Type B pancreatic cell (in vitro differentiated cells): ENCODE measurements at places on chromosomes 11 and 22. TPM values are rescaled to one million over a fixed set of nuclear protein-coding genes. Genes with fewer than 3 reads are reported as not detected.
A peak's percentile ranks its signal among the peaks of the same experiment; 100 is the strongest.

GRCh38 chr11:128482512-128483191 is 104.7 kb downstream of the ETS1 start:
- no peaks in the 10 kb centered on the region for H3K4me1 ChIP-seq
- H3K27ac ChIP-seq: no peak overlapping the region
- H3K27me3 ChIP-seq: no peaks in the 10 kb centered on the region
- no peak overlapping the region for H3K4me3 ChIP-seq
- no peak for DNase-seq

DNA sequence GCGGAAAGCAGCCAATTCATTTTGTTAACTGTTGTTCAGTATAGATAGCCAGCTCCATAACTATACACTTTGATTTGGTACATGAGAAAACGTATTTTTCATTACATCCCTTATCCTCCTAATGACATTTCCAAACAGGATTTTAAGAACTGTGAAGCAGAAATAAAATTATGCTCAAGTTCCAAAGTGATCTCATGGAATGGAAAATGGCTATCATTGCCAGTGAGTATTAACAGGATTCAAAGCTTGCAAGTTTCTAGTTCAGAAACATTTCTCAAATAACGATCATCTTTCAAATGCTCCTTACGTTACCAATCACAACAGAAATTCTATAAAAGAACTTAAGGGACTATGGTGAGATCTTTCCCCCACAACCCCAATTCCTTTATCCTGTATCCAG is 53.7 kb downstream of the CADM1 start:
- no peaks in the 10 kb centered on the region for H3K27me3 ChIP-seq
- peaks cover 23% of the 10 kb centered on the region for H3K36me3 ChIP-seq
- peaks cover 34% of the 10 kb centered on the region for H3K4me1 ChIP-seq
- H3K4me3 ChIP-seq: no peak overlapping the region
- DNase-seq: no peak
- H3K27ac ChIP-seq: no peak overlapping the region

DNA sequence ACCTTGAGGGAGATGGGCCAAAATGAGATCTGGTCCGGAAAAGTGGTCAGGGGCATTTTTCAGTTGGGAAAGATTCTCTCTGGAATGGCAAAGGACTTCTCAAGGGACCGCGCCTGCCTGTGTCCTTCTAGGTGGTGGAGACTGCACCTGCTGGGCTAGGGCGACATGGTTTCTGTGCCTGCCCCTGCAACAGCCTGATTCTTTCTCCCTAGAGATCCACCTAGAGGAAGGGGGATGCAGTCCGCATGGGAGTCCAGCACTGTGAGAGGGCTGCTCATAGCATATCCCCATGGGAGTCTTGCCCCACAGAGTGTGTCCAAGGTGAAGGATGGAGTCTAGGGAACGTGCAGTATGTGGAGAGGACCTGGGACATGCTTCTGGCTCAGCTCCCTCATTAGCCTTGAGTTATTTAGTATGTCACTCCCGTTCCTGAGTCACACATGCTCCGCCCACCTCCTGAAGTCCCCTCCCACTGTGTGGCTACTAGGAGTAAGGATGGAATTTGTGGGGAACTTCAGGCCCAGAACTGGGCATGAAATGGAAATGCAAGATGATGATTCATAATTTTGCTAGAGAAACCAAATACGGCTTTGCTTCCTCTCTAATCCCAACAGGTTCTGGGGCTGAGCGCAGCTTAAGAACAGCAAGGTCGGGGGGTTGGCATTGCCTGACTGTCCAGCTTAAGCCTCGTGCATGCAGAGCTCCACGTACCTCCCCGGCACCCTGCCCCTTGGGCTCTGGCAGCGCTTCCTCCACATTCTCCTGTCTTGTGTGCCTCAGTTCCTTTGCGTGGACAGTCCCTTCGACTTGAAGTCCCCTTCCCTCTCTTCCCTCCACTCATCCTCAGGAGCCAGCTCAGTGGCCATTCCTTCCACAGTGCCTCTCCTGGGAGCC is 35.0 kb downstream of the GRIK4 start:
- peaks cover 22% of the 10 kb centered on the region for H3K27me3 ChIP-seq
- H3K4me1 ChIP-seq: peaks cover 35% of the 10 kb centered on the region
- DNase-seq: no peak

- no peak overlapping the region for H3K4me3 ChIP-seq
- peaks cover 10% of the 10 kb centered on the region for H3K4me1 ChIP-seq
Observed at GRCh38 chr11:76302996-76303395, 77.9 kb downstream of the THAP12 start.

DNA sequence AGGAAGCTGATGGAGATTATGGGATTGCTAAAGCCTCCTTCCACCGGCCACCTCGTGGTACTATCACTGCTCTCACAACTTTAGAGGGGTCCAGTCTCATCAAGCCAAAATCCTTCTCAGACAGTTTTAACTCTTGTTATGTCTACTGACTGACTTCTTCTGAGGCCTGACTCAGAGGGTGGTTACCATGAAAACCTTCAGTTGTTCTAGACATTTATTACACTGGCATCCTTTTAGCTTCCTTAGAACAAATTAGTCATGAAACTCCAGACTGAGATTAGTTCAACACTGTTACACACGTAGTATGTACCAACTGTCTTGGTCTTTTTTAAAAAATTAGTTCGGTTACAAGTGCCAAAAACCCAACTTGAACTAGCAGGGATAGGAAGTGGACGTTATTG is 7.5 kb downstream of the DIXDC1 start:
- DNase-seq: no peak
- no peak overlapping the region for H3K4me3 ChIP-seq
- peaks cover 16% of the 10 kb centered on the region for H3K36me3 ChIP-seq
- peaks cover 18% of the 10 kb centered on the region for H3K4me1 ChIP-seq
- H3K27me3 ChIP-seq: peaks cover 4% of the 10 kb centered on the region

DNA sequence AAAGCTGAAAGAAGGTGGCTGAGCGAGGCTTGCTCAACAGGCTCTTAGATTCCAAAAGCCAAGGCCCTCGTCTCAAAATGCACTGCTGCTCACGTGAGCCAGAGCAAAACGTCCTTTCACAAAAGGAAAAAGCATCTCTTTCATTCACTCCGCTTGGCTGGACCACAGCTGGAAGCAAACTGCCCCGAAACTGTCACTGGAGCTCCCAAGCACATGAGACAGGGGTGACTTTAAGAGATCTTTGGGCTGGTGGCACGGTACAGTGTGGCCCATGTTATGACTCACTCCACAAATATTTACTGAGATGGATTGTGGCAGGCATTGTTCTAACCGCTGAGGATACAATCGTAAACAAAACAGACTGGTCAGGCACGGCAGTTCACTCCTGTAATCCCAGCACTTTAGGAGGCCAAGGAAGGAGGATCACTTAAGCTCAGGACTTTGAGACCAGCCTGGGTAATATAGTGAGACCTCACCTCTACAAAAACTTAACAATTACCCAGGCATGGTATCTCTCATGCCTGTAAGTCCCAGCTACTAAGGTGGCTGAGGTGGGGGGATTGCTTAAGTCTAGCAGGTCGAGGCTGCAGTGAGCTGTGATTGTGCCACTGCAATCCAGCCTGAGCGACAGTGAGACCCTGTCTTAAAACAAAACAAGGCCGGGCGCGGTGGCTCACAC is 3.6 kb downstream of the PLA2G6 start:
- DNase-seq: no peak
- H3K27ac ChIP-seq: peak overlapping the region; percentile 100
- peak overlapping the region; percentile 71 for H3K4me3 ChIP-seq
- peaks cover 34% of the 10 kb centered on the region for H3K4me1 ChIP-seq
- no peaks in the 10 kb centered on the region for H3K27me3 ChIP-seq

DNA sequence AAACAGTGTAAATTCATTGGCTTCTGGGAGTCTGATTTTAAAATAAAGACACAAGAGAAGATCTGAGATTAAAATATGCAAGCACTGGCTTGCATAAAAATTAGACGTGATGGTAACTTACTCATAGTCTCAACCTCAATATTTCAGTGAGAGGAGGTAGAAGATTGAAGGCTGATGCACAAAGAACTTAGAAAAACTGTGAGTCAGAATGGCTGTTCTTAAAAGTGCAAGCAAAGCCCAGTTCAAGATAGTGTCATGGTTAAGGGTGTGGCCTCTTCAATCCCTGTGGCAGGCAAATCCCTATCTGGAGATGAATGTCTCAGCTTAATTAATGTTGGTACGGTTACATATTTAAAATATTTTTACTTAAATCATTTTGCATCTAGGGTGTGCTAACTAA is 33.6 kb upstream of the FIBIN start:
- H3K27ac ChIP-seq: no peak overlapping the region
- H3K4me3 ChIP-seq: no peak overlapping the region
- H3K27me3 ChIP-seq: no peaks in the 10 kb centered on the region
- H3K36me3 ChIP-seq: no peaks in the 10 kb centered on the region

DNA sequence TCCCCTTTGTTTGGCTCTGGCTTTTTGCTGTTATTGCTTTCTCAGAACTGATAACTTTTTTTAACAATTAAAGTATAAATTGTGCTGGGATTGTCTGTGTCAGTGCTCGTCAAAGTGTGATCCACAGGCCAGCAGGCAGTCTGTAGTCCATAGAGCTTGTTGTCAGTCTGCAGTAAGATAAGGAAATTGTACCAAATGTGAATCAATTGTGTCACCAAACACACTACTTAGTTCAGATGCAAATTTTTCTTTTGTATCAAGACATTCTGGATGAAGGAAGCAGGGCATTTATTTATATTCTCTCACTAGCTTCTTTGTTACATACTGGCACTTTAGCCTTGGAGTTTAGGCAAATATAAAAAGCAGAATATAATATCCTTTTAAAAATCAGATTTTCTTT is 121.0 kb downstream of the WNT11 start:
- no peaks in the 10 kb centered on the region for H3K27me3 ChIP-seq
- no peak overlapping the region for H3K4me3 ChIP-seq
- H3K27ac ChIP-seq: no peak overlapping the region

DNA sequence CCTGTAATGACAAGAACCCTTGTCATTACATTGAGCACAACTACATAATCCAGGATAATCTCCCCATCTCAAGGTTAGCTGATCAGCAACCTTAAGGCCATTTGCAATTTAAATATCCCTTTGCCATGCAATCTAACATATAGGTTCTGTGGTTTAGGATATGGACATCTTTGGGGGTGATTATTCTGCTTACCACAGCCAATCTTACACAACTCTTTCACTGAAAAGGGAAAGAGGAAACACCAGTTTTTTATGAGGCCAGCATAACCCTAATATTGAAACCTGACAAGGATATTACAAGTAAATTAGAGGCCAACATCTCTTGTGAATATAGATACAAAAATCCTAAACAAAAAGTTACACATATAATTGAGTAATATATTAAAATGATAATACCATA is 78.5 kb downstream of the CYP2R1 start:
- no peak for DNase-seq
- no peak overlapping the region for H3K27ac ChIP-seq
- H3K4me1 ChIP-seq: no peaks in the 10 kb centered on the region
- no peak overlapping the region for H3K4me3 ChIP-seq
- H3K36me3 ChIP-seq: peaks cover 3% of the 10 kb centered on the region
- H3K27me3 ChIP-seq: no peaks in the 10 kb centered on the region

DNA sequence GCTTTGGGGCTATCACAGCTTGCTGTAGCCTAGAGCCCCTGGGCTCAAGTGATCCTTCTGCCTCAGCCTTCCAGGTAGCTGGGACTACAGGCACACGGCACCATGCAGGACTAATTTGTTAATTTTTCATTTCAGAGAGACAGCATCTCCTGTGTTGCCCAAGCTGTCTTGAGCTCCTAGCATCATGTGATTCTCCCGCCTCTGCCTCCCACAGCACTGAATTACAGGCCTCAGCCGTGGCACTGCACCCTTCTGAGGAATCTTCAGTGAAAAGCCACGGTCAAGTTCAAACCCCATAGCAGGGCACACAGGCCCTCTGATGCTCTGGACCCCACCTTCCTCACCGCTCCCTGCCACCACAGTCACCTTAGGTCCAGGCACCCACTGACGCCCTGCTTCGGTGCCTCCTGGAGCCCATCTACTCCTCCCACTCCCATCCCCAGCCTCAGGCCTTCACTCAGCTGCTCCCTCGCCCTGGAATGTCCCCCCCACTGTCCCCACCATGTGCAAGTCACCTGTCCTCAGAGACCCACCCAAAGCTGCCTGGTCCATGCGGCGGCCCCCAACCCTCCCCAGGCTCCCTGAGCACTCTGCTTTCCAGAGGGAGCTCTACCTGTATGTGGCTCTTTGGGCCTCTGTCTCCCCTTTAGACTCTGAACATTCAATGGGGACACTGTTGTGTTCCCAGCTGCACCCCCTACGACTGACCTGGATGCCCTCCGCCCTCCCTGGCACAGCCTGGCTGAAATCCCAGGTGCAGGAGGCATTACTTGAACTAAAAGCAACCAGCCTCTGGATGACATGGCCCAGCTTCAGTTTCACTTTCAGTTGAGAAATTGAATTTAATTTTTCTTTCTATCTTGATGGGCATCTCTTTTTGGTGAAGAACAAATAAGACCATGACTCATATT is 1.6 kb downstream of the APOL2 start:
- peaks cover 27% of the 10 kb centered on the region for H3K36me3 ChIP-seq
- H3K27ac ChIP-seq: peak overlapping the region; percentile 96
- H3K4me3 ChIP-seq: peak overlapping the region; percentile 96
- H3K4me1 ChIP-seq: peaks cover 46% of the 10 kb centered on the region
- no peak for DNase-seq
- H3K27me3 ChIP-seq: no peaks in the 10 kb centered on the region

- H3K4me3 ChIP-seq: no peak overlapping the region
- DNase-seq: peak; percentile 83
- no peaks in the 10 kb centered on the region for H3K27me3 ChIP-seq
- peaks cover 32% of the 10 kb centered on the region for H3K4me1 ChIP-seq
Observed at GRCh38 chr11:119666463-119667131, 62.4 kb downstream of the NECTIN1 start.

- H3K4me3 ChIP-seq: peak overlapping the region; percentile 46
- DNase-seq: no peak
- no peaks in the 10 kb centered on the region for H3K27me3 ChIP-seq
- H3K36me3 ChIP-seq: peaks cover 21% of the 10 kb centered on the region
Observed at GRCh38 chr11:102184269-102184987, 74.2 kb downstream of the YAP1 start.

GRCh38 chr22:36986242-36986821 is 32.9 kb downstream of the TST start:
- DNase-seq: no peak
- H3K27me3 ChIP-seq: peaks cover 69% of the 10 kb centered on the region
- no peaks in the 10 kb centered on the region for H3K4me1 ChIP-seq
- H3K36me3 ChIP-seq: no peaks in the 10 kb centered on the region
- H3K27ac ChIP-seq: no peak overlapping the region

DNA sequence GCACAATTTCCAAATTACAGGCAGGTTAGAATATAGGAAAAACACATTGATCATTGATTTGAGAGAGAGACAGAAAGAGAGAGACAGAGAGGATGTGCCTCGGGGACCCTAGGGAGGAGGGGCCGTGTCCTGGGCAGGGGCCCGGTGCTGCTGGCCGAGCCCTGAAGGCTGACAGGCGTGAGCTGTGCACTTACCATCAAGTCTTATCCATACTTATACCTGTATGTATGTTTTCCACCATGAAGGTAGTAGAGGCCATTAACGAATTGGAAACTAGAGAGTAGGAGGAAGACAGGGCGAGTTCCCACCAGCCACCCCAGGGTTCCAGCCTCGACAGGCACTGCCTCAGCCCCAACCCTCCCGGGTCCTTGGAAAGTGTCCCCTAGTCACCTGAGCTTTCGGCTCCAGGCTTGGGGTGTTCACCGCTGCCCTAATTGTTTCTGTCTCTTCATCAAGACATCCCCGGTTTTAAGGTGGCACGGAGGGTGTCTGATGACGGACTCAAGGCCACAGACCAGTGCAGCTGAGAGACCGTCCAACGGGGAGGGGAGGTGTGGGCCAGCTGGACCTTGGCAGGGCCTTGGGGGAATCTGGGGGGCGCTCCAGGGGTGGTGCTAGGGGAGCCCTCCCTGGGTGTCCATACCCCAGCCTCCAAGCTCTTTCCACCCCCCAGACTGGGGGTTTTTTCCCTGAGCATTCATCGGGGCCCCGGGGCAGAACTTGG is 431.3 kb downstream of the TBC1D22A start:
- DNase-seq: no peak
- H3K4me3 ChIP-seq: no peak overlapping the region
- H3K27me3 ChIP-seq: no peaks in the 10 kb centered on the region
- no peak overlapping the region for H3K27ac ChIP-seq
- H3K4me1 ChIP-seq: no peaks in the 10 kb centered on the region

VPREB3 gene
- total RNA-seq: 0.92 TPM in 1 of 2 replicates, not detected in the other

ALG9 gene
- 26.0 and 44.0 TPM in 2 replicates for total RNA-seq

SLC25A18 gene
- total RNA-seq: 0.43 and 1.4 TPM in 2 replicates
